ENCODE measurements at places on chromosomes 11 and 22.

DNA sequence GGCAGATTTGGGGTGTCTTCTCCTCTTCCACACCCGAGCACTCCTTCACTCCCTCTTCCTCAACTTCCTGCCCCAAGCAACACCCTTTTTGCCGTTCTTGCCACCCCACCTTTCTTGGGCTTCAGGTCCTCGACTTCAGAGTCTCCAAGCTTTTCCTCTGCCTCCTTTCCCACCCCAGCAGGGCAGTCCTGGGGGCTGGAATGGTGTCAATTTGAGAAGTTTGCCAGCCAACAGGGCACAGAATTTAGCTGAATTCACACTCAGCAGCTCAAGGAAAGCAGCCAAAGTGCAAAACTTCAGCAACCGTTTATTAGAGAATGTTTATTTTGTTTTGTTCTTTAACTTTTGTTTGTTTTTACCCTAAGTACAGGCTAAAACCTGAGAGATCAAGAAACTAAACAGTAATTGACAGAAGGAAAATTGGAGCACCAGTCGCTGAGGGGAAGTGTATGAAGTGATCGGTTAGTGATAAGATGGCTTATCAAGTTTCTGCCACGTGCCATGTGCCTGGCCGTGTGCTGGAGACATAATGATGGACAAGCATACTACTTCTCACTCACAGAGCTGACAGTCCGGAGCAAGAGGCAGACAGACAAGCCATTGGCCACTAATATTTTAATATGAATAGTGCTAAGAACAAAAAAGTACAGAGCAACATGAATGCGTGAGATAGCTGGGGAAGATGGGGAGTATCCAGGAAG lies 44.4 kb downstream of the AHNAK start:
- DNase-seq: no peak

DNA sequence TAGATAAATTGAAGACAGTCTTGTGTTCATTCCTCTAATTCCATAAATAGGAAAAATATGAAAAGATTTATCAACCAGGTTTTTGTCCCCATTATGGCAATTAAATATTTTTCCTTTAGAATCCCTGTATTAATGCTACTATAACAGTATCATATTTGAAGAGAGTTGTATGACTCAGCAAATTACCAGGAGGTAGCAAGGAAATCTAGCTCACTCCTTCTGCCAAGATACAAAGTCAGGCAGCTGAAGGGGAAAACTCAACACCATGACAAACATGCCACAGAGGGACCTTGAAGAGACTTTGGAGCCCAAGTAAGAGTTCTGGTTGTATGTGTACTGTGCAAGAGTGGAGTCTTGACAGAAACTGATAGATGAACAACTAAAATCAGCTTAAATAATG lies 143.3 kb downstream of the GUCY1A2 start:
- DNase-seq: no peak

- DNase-seq: no peak
Measured at GRCh38 chr22:49140911-49141665, 686.6 kb downstream of the BRD1 start.

DNA sequence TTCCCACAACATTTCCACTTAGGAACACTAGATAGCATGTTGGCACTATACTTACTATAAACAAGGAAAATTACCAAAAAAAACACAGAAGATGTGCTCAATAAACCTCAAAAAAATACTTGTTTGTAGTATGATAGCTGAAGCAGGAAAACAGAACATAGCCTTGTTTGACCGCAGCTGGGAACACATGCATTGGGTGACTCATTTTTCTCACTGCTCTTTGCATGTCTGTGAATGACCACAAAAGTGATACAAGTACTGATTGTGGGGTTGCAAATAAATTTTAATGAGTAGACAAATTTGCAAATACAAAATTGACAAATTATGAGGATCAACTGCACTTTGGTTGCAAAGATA lies 22.8 kb upstream of the GUCY1A2 start:
- DNase-seq: no peak

DNA sequence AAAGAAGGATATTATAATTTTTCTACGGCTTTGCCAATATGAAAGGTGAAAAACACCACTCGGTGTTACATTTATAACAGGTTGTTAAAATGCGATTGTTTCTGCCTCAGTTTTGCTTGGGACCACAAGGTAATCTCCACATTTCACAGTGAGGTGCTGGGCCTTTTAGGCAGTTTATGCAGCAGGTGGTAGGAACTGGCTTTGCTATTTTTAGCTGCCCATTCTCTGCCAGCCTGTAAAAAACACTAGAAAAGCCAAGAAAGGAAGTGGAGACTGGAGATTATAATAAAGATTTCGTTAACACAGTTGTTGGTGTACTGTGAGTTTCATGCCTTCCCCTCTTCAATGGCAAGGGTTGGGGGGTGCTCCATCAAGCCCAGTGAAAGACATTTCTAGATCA lies 8.0 kb upstream of the MRPL16 start:
- DNase-seq: no peak

DNA sequence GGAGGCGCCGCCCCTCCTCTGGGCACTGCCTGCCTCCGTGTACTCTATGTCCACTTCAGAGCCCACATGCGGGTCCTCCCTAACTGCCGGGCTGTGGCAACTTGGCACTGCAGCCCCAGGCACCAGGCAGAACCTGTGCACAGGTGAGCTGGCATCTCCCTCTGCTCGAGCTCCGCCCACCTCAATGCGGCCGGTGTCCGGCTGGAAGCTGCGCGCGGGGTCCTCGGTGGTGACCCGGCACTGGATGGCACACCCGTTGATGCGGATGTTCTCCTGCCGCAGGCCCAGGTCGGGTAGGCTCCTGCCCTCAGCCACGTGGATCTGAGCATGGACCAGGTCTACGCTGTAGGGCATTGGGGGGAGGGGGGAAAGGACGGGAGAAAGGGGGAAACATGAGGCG lies 9.1 kb downstream of the LRFN4 start:
- DNase-seq: no peak

DNA sequence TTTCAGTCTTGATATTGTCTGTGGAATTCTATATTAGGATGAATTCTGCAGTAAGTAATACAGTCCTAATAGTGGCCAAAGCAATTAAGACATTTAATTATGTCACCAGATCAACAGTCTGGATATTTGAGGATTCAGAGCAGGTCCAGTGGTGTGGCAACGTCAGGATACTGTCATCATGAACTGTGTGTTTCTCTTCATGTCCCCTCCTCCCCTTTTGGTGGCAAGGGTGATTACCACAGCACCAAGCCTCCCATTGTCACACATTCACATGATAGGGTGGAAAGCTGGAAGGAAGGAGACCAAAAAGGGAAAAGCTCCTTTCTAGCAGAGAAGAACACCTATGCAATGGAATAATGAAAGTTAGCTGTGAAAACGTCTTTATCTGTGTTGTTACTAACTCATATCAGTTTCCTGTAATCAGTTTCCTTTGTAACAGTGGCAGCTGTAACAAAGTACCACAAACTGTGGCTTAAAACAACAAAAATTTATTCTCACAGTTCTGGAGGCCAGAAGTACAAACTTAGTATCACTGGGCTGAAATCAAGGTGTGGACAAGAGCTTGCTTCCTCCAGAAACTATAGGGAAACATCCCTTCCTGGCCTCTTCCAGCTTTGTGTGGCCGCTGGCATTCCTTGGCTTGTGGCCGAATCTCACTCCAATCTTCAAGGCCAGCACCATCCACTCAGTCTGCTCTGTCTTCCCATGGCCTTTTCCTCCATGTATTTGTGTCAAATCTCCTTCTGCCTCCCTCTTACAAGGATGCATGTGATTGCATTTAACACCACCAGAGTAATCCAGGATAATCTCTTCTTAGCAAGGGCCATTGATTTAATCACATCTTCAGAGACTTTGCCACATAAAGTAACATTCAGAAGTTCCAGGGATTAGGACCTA lies 6.5 kb upstream of the RBM14 start:
- DNase-seq: no peak

All from stimulated activated CD4-positive, alpha-beta T cell treated with anti-CD3 and anti-CD28 coated beads, TNF-alpha, amount 100 ng/mL, for 1 hour (primary cell).